Myocyte (in vitro differentiated cells): ENCODE measurements at places on chromosomes 5 and 9. TPM values are rescaled to one million over a fixed set of nuclear protein-coding genes. Genes with fewer than 3 reads are reported as not detected.

IFNB1 gene
- not detected in 2 replicates for total RNA-seq

EIF4E1B gene
- not detected in 2 replicates for total RNA-seq

BTNL3 gene
- total RNA-seq, result 0.21 TPM in 1 of 2 replicates, not detected in the other

SPATA31E1 gene
- not detected in 2 replicates for total RNA-seq

PAEP gene
- total RNA-seq, result not detected in 2 replicates

TMEM174 gene
- not detected in 2 replicates for total RNA-seq

F12 gene
- 0.86 and 0.94 TPM in 2 replicates for total RNA-seq

NDUFS4 gene
- total RNA-seq, result 103 and 104 TPM in 2 replicates

CBY3 gene
- not detected in 2 replicates for total RNA-seq

PCDHB14 gene
- 6.2 and 6.9 TPM in 2 replicates for total RNA-seq
